HS-5 (cell line): ENCODE measurements at places on chromosomes 2 and 18.

GRCh38 chr2:58350484-58350883 lies 109.4 kb upstream of the FANCL start:
- DNase-seq: no peak

DNA sequence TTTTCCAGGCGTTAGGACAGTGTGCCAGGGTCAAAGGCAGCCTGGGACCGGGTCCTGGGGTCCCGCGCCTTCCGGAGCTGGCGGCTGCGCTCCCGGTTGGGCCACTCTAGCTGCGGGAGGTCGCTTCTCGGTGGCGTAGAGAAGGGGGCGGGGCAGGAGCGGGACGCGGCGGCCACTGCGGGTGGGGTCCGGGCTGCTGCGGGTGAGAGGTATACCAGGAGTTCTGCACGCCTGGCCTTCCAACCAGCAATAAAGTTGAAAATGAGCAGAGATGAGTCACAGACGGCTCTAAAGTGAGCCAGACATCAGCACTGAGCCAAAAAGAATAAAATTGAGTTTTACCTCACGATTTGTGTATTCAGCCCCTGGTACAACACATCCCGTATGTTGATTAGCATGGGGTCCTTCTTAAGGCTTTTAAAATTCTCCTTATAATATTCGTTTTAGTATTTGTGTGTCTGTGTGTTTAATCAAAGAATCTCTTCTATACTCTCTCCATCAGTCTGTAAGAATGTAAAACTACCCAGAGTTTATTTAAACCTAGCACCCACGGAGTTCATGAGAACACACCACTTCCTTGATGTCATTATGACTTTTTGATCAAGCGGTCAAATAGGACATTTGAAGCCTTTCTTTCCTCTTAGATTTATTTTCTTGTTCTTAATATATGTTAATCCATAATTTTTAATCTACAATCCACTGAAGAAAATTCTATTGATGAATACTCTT lies at the start of gene C1GALT1C1L:
TSS of gene C1GALT1C1L (minus strand) at position 108 of the 729 bp plus-strand sequence. CDS start at position 1, 107 bp downstream.
- peak; percentile 4 for DNase-seq

DNA sequence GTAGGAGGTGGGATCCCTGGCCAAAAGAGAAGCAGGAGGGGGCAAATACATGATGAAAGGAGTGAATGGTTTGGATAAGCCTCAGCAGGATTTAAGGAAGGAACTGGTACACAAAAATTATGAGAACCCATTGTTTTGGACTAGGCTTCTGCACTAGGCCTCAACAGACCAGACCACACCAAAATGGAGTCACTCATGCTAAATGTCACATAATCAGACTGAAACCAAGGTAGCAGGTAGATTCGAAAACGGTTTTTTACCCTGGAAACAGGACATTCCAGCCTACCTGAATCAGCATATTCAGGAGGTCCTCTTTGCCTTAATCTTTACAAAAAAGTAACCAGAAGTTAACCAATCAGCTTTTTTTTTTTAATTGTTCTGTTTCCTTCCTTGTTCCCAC lies 49.4 kb upstream of the CDCA7 start:
- DNase-seq: no peak

- no peak for DNase-seq
These were observed 19.6 kb downstream of the TUBB6 start for GRCh38 chr18:12327510-12328178.

GRCh38 chr2:1360144-1360543 lies 53.1 kb upstream of the TPO start:
- DNase-seq: no peak

DNA sequence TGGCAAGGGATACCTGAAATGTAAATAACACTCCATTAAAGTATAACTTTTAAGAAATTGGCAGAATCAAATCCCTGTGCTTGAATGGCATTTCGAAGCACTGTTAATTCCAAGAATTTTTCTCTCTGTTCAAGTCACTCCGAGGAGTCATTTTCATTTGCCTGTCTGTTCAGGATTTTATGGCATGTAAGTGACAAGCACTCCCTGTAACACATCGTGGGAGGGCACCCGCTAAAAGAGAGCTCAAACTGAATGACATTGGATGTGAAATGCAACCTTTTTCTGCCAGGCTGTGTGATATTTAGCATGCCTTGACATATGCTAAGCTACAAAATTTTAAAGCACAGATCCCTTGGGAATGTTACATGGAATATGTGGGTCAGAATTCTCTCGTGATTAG lies 339.6 kb downstream of the LRRTM1 start:
- no peak for DNase-seq

- DNase-seq: no peak
These were observed 118.4 kb downstream of the MEIS1 start for GRCh38 chr2:66553370-66553769.

DNA sequence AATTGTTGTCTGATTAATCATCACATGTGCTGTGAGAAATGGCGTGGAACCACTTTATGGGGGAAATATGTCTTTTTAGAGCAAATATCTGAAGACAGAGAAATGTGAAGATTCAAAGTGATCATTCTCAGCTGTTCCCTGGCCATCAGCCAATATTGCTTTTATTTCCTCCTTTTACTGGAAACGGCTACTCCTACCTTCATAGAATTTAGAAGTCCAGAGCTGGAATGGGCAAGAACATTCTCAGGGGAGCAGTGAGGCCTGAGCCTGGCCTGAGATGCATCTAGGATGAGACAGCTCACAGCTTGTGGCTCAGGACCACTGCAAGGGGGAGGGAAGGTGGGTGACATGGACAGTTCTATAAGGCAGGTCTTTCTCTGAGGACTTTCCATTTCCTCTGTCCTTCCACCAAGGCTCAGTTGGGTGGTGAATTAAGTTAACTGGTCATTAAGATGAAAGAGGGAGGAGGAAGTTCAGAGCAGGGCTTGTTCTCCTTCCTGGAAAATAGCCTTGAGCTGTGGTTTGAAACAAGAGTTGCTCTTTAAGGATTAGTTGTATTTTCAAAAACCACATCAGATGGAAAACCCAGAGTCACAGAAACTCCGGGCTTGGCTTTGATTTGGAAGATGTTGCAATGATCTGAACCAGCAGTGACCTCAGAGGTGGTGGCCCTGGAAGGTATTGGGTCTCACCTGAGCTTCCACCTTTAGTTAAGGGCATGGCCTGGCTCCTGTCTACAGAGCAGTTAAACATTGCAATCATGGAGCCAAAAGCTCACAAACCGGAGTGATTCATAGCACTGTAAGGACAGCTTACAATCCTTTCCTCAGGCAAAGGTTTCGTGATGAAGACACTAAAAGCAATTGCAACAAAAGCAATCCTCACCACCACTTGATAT lies 144.3 kb downstream of the VAPA start:
- peak; percentile 10 for DNase-seq

DNA sequence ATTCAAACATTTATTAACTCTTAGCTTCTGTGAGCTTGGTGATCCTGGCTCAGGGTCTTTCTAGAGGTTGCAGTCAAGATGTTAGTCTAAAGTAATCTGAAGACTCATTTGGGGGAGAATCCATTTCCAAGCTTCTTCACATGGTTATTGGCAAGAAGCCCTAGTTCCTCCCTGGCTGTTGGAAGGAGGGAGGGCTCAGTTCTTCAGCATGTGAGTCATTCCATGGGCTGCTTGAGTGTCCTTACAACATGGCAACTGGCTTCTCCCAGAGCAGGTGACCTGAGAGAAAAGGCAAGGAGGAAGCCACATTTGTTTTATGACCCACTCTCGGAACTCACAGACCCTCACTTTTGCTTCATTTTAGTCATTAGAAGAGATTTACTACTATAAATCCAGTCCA lies 10.6 kb upstream of the C2orf74 start:
- no peak for DNase-seq

- no peak for DNase-seq
These were observed 65.3 kb downstream of the SLC40A1 start for GRCh38 chr2:189515264-189515663.
